NCI-H187 (cell line): ENCODE measurements at places on chromosomes 7 and 10.

DNA sequence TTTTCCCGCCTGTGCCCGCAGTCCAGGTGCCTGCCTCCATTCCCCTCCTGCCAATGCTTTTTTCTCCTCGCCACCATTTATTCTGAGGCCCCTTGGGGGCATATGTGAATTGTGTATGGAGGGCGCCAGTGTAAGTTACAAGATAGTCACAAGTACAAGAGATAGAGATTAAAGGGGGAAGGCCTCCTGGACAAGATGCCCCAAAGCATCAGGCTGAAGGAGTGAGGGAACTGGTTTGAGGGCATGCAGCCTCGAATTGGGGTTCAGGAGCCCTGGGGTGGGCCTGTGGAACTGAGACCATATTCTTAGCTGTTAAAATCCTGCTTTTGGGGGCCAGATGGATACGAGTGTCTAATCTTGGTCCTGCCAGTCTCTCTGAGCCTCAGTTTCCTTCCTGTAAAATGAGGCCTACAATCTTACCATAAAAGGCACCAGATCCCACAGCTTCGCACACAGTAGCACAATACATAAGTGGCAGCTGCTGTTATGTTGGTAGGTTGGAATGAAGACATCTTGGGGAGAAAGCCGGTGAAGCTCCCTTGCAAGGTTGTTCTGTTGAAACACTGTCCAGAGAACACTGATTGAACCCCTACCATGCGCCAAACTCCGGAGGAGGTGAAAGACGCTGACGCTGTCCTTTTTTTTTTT is 545 bp upstream of the COMTD1 start:
- DNase-seq, result no peak

- no peak for DNase-seq
Observed at GRCh38 chr7:130513447-130513846, 21.6 kb downstream of the MEST start.

DNA sequence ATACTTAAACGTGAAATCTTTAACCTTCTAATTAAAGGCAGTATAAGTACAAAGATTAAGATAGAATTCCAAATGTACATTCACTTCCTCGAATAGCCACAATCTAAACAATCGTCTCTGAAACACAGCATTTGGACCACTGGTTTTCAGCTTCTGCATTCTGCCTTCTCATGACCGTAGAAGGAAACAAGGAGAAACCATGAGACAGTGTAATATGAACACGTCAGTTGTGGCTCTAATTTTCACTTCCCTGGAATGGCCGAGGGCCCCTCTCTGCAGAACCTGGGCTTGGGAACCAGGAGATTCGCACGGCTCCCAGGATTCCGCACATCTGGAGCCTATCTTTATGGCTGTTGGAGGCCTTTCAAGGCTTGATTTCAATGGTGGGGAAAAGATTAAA is 189.3 kb downstream of the KLF6 start:
- DNase-seq, result no peak

DNA sequence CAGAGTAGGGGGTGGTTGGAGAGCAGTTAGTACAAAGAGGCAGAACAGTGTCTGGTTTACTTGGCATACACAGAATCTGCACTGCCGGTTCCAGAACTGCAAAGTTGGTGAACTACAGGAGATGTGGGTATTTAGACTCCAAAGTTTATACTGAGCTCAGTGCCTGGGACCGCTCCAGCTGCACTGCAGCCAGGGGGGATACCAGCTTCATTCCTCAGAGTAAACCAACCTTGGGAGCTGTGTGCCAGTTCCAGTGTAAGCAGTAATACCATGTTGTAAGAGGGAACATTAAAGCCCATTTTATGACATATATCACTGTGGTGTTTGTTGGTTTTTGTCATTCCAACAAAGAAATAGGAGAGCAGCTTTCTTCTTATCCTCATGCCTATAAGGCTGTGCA is 23.4 kb downstream of the LOXL4 start:
- DNase-seq, result no peak

DNA sequence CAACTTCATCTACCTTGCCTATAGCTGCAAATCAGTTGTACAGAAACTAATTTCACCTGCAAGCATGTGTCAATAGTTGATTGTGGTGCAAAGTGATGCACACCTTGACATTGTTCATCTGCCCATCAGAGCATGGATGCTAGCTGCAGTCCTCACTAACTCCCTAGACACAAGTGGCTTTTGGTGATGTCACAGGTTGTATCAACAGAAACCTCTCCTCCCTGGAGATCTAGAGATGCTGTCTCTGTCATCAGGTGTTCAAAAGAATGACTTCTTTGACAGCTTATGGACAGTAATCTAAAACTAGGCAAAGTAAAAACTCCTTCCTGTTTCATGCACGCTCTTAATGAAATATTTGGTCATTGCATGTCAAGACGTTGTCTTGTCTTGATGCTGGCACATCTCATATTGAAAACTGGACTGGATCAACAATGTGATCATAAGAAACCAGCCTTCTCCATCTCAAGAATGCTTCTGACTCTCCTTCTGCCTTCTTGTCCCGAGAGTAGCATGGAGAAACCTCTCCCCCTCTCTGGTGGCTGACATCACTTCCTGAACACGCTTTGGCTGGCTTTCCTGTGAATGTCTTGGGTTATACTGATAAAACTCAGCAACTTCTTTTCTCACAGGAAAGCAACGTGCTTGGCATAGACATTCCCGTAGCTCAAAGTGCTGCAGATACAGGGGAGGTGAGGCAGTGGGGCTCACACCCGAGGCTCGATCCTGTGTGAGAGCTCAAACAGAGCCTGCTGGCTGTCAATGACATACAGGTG is 176.2 kb upstream of the CDCA7L start:
- DNase-seq, result no peak

DNA sequence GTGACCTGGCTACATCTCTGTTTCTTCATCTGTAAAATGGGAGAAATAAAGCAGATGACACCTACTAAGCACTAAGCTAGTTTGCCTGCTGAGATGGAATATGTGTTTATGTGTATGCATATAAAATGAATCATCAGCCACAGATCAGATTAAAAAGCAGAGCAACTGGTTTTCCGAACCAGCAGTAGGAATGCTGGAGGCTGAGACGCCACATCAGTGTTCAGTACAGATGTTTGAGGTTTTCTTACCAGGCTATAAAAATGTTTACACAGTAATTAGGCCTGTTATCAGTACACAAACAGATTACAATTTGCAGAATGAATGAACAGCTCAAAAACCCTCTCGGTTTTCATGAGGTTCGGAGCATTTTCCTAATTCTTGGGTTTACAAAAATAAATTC is 85.8 kb downstream of the CALN1 start:
- no peak for DNase-seq

DNA sequence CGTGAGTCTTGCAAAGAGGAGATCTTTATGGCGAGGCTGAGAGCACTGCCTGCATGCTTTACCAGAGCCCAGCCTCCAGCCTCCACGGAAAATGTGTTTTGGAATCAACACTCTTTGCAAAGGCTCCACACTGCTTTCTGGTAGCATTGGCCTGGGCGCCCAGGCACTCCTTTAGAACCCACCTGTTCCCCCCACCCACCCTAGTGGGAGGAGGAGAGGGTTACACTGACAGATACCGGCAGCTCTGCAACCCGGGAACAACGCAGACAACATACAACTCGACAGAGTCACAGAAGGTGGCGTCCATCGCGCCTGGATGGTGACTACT is 5.5 kb upstream of the MNX1 start:
- DNase-seq, result no peak

DNA sequence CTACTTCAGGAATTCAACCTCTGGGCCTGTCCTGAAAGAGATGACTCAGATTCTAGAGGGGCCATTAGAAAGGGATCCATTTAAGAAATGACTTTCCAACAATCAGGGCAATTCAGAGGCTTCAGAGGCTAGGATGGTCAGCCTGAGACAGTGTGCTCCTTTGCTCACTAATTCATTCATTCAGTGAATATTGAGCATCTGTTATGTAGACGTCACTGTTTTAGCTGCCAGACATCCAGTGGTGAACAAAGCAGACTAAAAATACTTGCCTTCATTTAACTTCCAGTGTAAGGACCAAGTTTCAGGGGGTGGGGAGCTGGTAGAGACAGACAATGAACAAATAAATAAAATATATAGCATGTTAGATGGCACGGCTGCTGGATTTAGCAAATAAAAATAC is 1.6 kb downstream of the KIAA1217 start:
- no peak for DNase-seq

- no peak for DNase-seq
Observed at GRCh38 chr7:123538189-123538714, 3.9 kb upstream of the IQUB start.

- DNase-seq, result no peak
Observed at GRCh38 chr7:116998567-116999175, 45.4 kb downstream of the ST7 start.

DNA sequence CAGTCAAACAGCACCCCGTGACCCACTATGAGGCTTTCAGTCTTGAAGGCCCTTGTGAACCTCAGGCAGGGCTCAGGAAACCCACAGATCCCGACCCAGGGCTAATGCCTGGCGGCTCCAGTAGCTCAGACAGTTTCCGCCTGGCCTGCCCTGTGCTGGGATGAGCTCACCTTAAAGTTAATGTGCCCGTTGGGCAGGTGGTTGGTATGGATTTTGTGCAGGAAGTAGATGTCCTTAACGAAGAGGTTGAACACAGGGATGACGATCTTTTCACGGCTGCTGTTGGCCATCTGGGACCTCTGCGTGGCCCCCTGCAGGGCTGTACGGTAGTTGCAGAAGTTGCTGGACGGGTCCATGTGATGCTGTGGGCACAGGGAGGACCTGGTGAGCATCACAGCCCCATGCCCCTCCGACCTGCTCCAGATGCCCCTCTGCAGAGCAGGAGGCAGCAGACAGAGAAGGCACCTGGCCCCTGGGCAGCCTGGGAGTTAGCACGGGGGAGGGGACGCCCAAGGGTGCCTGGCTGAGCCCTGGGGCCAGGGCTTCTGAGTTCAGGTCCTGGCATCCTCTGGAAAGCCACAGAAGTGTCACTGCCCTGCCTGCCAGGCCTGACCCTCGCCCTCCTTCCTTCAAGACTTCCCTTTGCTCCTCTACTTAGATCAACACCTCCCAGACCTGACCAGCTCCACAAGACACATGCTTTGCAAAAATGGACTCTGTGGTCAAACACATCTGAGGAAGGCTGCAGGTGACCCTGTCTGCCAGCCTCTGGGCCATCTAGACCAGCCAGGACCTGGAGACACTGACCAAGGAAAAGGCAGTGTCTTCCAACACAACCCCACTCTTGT is 59.8 kb downstream of the CSGALNACT2 start:
- no peak for DNase-seq

GRCh38 chr10:19767876-19768275 is 48.4 kb upstream of the PLXDC2 start:
- DNase-seq, result no peak

DNA sequence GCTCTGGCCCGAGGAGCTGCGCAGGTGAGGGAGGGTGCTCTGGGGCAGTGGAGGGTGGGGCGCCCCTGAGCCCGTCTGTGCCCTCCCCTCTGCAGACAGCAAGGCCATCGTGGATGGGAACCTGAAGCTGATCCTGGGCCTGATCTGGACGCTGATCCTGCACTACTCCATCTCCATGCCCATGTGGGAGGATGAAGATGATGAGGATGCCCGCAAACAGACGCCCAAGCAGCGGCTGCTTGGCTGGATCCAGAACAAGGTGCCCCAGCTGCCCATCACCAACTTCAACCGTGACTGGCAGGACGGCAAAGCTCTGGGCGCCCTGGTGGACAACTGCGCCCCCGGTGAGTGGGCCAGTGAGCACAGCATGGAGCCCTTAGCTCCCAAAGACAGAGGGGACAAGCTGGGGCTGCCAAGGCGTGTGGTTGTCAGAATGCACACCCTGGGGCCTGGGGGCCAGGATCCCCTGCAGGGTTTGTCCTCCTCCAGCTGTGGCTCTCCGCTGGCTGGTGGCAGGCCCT is 5.1 kb downstream of the FLNC start:
- no peak for DNase-seq

- DNase-seq, result no peak
Observed at GRCh38 chr7:51220226-51220625, 96.4 kb downstream of the COBL start.

- no peak for DNase-seq
Observed at GRCh38 chr7:41830271-41830670, 127.4 kb upstream of the INHBA start.

DNA sequence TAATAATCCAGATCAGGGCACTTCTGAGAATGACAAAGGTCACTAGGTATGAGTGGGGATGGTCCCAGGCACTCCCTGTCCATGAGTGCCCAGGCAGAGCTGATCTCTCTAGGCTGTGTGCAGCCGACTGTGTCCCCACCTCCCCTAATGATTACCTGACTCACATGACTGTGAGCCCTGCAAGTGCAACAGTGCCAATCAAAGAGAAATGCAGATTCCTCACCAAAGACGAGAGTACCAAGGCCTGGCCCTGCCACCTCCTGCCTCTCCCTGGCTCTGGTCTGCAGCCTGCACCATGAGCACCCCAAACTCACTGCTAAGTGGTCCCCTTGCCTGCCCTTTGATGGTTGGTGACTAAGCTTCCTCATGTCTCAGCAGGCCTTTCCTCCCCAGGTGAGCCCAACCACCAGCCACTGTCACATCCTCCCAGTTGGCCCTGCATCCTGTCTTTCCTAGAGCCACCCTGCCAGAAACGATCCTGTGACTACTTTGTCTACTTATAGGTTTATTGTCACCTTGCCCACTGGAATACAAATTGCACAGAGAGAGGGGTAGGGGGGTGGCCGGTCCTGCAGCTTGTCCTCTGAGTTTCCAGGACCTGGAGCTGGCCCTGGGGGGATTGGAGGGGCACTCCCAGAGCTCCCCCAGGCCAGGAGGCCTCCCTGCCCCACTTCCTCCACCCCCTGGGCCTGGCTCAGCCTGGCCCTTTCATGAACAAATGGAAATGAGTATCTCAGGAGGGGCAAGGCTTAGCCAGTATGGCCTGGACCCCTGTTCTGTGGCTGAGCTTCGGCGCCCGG is 22.4 kb upstream of the GDF10 start:
- DNase-seq, result no peak

DNA sequence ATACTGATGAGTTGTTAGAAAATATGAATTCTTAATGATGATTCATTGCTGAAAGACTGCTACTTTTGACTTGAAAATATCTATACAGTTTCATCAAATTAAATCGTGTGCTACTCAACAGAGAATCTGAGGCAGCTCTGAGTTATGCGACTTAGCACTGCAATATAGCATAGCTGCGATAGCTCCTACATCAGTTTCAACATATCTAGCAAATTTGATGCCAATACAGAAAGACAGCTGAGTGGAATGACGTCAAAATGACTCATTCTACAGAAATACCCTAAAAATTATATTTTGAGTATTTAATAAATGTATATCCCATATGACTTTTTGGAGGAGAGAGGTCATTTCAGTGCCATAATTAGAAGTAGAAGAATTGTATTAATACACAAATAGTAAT is 1.1 kb upstream of the TARP start:
- DNase-seq, result no peak

- DNase-seq, result no peak
Observed at GRCh38 chr7:39501358-39501757, 64.8 kb upstream of the YAE1 start.
